ENCODE measurements at places on chromosomes 7 and 10. TPM values are rescaled to one million over a fixed set of nuclear protein-coding genes. Genes with fewer than 3 reads are reported as not detected.

LLCFC1 gene
- polyA plus RNA-seq, result not detected

- no peak for DNase-seq
Observed at GRCh38 chr7:90326500-90326899, 5.4 kb upstream of the FAM237B start.

- no peak for DNase-seq
Observed at GRCh38 chr10:51117794-51118193, 43.5 kb downstream of the PRKG1 start.

- DNase-seq, result peak; percentile 14
Observed at GRCh38 chr10:15035385-15036301, 8.1 kb upstream of the OLAH start.

- DNase-seq, result no peak
Observed at GRCh38 chr10:71009126-71009525, 120.8 kb upstream of the PCBD1 start.

GRCh38 chr10:93171837-93172236, 98.1 kb downstream of the CYP26A1 start:
- DNase-seq, result no peak

DNA sequence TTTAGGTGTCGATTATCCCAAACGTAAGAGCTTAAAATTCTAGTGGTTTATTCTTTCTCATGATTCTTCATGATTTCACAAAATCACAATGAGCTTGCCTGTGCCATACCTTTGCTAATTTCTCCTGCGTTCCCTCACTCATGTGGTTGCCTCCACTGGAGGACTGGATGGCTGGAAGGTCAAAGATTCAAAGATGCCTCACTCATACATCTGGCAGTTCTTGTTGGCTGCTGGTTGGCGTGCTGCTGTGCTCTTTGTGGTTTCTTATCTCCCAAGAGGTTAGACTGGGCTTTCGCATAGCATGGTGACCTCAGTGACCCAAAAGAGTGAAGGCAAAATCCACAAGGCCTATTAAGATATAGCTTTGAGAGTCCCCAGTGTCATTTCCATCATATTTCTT, 877.6 kb upstream of the AUTS2 start:
- DNase-seq, result no peak

CHST15 gene
- polyA plus RNA-seq, result 1.3 TPM

FAM131B gene
- 0.22 TPM for polyA plus RNA-seq

SLC16A9 gene
- 0.12 TPM for polyA plus RNA-seq

DNA sequence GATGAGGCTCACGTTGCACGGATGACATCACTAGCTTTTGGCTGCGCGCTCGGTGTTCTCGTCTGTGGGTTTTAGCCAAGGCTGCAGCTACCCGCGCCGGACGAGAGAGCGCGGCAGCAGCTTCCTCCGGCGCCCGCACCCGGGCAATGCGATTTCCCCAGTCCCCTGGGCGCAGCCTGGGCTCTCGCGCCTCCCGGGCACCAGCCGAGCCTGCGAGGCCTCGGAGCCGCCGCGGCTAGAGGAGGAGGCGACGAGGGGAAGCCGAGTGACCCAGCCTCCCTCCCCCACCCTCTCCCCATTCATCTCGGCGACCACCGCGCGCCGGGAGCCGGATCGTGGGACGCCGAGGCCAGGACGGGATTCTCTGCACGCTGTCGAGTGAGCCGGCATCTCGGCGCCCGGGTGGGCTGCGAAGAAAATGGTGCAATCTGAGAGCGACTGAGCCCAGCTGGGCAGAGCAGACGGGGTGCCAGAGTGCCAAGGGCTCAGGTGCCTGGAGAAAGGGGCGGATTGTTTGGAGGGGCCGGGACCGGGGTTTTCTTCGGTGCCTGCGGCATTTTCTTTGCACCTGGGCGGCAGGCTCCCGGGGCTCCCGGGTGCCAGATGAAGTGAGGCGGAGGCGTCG, 1.2 kb upstream of the TMEM178B start:
- DNase-seq, result peak; percentile 51

- no peak for DNase-seq
Observed at GRCh38 chr10:9068003-9068402, 1013.5 kb downstream of the GATA3 start.

DNA sequence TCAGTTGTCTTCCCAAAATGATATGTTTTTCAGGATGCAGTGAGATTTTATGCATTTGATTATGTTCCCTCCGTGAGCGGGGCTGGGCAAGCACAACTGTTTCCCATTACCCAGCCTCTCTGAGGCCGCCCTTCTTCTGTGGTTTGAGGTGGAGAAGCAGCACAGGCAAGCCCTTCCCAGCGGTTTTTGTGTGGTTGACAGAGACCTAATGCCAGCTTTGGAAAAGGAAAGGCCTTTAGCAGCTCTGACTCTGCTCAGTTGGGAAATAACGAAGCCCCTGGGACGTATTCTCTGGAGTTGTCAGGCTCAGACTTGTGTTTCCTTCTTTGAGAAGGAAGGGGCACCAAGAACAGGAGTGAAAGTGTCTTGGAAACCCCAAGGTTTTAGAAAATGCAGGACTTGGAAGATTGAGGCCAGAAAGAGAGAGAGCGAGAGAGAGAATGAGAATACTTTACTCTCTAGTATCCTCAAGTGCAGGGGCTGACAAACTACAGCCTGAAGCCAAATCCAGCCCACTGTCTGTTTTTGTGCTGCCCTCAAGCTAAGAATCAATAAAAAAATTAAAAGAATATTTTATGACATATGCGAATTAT, 20.6 kb upstream of the PDCD4 start:
- DNase-seq, result no peak

DNA sequence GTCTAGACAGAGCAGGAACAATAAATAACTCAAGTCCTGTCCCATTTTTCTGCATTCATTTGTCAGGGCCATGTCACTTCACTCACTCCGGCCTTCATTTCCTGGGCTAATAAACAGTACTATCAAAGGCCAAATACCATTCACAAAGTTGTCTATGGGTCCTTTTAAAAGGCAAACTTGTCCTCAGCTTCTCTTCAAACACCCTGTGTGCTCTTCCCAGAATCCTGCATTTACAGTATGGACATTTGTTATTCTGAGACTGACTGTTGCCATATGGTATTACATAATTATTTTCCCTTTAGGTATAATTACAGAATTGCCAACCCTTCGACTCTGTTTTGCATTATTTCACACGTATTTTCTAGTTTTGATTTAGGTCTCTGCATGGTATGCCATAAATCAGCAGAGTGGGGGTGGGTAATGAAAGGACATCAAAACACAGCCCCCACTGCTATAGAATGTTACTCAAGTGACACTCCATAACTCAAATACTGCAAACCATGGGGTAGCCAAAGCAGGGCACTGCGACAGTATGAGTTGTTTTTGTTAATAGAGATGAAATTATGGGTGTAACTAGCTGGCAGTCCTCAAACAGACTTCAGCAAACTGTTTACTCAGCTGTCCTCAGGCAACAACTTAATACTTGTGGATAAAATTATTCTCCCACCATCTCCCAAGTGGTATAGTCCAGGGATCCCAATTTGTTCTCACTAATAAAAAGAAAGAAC, 183.7 kb downstream of the TRIL start:
- no peak for DNase-seq

DNA sequence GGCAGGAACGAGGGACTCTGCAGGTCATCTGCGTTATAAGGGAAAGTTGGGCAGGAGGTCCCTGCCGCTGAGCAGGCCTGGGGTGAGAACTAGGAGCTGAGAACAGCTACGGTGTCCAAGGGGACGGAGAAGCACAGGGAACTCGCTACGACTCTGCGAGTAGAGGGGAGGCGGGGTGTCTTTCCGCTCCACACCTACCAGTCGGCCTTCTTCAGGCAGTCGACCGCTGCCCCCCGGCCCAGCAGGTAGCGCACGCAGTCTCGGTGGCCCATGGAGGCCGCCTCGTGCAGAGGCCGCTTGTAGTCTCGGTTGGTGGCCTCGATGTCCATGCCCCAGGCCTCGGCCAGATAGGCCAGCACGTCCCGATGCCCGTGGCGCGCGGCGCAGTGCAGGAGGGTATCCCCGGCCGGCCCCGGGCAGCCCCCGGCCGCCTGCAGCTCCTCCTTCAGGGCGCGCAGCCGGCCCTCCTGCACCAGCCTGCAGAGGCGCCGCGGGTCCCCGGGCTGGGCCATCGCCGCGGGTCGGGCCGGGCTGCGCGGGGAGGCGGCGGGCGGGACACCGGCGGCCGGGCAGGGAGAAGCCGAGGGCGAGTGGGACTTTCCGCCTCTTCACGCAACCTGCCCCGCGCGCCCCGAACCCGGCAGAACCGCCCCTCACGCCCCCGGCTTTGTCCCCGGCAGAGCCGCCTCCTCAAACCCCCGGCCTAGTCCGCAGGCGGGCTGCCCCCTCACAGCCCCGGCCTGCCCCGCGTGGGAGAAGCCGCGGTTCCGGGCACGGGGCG, 660 bp downstream of the ANKRD16 start:
- peak; percentile 36 for DNase-seq

FAM25C gene
- polyA plus RNA-seq, result not detected

DNA sequence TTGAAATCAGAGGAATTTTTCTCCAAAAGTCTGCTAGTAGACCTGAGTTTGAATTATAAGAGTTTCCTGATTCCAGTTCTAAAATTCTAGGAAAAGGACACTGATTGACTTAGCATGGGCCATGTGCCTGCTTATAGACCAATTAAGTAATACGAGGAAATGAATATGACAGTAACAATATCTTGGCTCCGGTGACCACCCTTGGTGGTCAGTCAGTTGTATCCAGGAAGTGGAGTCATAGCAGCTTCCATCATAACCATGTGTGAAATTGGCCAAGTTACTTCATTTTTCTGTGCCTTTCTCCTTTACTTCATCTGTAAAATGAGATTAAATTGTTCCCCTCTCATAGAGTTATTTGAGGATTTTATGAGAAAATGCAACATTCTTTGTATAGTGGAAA, 66.9 kb downstream of the MTPAP start:
- DNase-seq, result no peak

GJD4 gene
- polyA plus RNA-seq, result not detected

CRYGN gene
- 0.07 TPM for polyA plus RNA-seq

JCAD gene
- 13.0 TPM for polyA plus RNA-seq

DNA sequence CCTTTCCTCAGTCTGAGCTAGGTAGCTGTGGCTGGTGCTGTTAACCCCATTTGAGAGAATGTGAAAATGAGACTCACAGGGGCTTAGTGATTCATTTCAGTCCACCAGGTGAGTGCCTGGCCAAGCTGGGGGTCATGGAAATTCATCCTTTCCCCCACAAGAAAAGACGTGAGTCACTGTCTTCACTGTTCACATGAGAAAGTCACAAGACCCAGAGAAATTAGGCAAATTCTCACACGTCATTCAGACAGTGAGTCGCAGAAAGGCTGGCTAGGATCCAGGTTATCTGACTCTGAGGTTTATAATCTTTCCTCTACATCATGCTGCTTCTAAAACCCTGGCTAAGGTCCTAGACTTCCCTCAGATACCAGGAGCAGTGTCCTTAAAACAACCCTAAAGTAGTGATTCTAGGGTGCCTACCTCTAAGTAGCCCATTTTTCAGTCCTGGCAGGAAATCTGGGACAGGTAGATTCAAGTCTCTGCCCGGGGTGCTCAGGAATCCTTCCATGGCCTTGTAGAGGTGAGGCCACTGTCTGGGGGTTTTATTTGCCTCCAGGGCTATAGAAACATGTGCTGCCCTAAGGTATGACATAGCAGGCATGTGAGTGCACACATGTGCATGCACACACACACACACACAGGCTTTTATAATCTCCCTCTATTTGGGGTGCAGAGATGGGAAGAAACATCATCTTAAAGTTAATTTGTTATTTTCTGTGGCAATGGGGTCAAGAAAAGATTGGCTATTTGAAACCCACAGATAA, 427.9 kb upstream of the CELF2 start:
- peak; percentile 54 for DNase-seq

DNA sequence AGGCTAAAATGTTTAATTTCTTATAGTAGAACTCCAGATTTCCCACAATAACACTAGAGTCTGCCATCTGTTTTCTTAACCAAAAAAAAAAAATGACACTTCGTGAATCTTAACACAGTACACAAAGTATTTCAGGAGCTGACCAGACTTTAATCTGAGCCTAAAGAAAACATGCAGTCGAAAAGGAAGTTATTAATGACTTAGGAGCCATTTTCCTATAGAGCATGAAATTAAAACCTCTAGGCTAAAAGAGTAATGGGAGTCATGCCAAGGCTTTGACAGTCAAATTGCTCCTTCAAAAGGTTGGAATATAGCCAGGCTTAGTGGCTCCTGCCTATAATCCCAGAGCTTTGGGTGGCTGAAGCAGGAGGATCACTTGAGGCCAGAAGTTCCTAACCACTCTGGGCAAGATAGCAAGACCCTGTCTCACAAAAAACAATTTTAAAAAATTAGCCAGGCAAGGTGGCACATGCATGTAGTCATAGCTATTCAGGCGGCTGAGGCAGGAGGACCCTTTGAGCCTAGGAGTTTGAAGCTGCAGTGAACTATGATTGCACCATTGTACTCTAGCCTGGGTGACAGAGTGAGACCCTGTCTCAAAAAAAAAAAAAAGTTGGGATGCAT, 13.6 kb downstream of the MICU1 start:
- peak; percentile 10 for DNase-seq

DNA sequence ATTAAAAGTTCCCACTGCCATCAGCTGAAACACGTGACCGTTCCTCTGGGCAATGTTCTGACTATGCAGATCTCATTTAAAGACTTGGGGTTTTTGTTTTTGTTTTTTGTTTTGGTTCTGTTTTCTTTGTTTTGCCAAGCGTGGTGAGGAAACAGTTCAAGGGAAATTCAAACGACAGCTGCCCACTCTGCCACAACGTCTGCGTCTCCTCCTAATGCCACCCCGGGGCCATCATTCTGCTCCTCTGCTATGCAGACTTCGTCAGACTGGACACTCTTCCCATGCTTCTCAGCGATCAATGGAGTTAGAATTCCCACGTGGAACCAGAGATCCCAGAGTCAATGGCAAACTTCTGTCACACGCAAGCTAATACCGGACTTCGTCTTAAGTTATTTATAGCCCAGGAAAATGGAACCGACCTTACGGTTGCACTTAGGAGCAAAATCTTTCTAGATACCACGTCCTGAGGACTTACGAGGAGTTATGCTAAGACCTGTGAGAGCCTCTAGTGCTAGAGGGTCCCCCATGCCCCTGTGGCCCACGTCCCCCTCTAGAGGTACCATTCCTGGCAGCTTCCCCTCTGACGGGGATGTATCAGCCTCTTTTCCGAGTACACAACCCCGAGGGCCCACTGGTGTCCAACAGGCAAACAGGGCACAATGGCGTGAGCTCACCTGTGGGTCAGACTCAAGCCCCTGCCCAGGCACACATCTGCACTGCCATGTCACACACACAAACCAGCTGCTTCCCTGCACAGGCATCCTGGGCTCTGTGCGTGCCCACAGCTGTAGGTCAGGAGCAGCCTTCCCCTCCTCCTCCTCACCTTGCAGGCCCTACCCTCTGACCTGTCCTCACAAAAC, 24.4 kb downstream of the EBF3 start:
- DNase-seq, result no peak

Measured in heart right ventricle (tissue), 16 donors.